ENCODE measurements at places on chromosomes 7 and 10.

DNA sequence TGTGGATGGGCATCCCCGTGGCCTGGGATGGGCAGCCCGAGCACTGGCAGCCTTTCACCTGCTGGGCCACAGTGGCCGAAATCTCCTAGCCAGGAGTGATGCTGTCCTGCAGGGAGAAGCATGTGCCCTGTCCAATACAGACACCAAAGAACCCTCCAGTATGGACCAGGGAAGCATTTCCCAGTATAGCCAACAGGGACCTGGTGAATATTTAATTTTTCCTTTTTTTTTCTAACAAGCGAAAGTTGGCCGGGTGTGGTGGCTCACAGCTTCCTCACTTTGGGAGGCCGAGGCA lies 11.0 kb downstream of the IMPDH1 start:
- DNase-seq, result no peak

DNA sequence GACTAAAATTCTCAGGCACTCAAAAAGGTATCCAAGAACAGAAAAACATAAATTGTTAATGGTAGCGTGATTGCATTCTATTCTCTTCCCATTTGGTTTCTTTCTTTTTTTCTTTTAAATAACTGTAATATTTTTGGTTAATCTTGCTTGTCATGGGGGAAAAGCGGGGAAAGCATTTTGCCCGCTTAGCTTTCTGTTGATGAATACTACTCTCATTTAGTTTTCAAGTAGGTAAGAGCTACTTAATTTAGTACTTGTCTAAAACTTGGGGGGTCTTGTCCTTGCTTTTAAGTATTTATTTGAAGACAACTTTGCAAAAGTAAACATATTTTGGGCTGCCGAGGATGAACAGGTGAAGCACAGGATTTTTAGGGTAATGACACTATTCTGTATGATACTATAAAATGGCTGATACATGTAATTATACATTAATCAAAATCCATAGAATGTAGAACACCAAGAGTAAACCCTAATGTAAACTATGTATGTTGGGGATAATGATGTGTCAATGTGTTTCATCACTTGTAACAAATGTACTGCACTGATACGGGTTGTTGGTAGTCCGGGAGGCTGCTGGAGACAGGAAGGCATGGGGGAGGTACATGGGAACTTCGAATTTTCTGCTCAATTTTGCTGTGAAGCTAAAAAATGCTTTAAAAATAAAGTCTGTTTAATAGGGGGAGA lies 1.7 kb downstream of the TES start:
- no peak for DNase-seq

DNA sequence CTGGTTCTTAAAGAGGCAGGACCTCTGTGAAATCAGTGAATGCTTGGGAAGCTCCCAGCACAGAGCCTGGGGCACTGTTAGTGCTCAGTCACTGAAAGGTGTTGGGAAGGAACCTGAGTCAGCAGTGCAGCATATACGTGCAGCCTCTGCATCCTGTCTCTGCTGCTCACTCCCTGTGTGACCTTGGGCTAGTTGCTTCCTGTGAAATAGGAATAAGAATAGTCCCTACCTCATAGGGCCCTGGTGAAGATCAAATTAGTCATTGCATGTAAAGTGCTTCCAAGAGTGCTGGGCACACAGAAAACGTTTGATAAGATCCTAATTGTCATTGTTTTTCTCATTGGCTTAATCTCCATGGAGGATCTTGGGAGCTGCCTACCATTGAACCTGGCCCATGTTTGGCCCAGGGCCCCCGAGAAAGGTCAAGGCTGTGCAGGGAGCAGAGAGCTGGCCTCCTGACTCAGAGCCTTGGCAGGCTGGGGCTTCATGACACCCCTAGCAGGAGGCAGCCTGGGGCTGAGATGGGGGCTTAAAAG lies 73.3 kb upstream of the COL13A1 start:
- DNase-seq, result no peak

DNA sequence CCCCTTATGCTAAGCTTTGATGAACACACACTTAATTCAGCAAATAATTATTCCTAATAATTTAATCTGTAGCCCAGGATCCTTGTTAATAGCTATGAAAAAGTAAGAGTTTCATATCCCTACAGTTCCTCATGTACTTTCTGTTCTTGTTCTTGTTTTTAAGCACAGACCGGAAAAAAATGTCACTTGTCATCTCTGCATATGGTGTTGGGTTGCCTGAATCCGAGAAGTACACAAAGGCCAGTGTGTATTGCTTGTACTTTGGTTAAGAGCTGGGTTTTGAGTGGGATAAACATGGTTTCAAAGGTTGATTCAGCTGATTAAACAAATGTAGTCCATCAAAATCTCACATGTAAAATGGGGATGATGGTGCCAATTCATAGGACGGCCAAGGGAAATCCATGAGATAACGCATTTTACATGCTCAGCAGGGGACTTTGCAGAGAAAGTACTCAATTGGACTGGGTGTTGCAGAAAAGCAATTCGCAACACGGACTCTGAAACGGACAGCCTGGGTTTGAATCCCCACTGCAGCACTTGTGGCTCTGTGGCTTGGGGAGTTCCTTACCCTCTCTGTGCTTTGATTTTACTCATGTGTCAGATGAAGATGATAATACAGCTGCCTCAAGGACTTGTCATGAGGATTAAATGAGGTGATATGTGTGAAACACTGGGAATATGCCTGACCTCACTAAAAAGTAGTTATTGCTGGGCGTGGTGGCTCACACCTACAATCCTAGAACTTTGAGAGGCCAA lies 71.7 kb downstream of the MAP3K8 start:
- no peak for DNase-seq

GRCh38 chr7:29447828-29448227 lies 115.8 kb upstream of the PRR15 start:
- no peak for DNase-seq

GRCh38 chr10:28962768-28963167 lies 285.4 kb downstream of the BAMBI start:
- no peak for DNase-seq

GRCh38 chr10:92787557-92788152 lies 60.7 kb upstream of the EXOC6 start:
- DNase-seq, result peak; percentile 5

- DNase-seq, result no peak
Observed at GRCh38 chr7:106812027-106812643, 52.9 kb upstream of the PIK3CG start.

DNA sequence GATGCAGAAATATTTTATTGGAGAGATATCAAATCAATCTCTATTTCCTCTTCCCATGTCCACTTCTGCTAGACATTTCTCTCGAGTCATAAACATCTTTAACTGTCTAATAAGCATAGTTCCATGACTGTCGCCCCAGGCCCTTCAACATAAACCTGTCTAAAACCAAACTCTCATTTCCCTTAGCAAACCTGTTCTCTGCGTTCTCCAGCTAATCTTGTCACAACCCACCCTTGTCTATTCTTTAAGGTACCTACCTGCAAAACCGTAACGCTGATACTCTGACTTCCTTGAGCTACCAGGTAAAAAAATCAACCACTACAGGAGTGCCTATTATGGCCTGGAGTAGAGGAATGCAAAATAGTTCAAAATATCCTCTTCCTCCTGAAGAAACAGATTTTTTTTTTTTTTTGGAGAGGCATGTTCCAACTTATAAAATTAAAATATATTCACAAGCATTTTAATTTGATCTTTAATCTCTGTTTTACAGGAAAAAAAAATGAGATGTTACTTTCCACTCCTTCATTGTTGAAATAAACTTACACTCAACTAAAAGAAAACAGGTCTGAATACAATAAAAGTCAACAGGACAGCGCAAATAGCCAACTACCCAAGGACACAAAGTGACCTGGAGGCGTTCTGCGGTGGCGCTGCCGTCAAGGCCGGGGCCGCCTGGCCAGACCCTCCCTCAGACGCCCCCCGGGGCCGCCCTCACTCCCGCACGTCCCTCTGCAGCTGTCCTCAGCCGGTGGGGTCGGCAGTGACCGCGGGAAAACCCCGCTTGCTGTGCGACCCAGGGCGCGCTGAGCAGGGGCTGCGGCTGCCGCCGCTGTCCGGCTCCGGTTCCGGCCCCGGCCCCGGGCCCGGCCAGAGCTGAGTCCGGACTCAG lies 765 bp downstream of the SLC25A40 start:
- DNase-seq, result no peak

- no peak for DNase-seq
Observed at GRCh38 chr7:30934225-30934624, 22.6 kb downstream of the AQP1 start.

DNA sequence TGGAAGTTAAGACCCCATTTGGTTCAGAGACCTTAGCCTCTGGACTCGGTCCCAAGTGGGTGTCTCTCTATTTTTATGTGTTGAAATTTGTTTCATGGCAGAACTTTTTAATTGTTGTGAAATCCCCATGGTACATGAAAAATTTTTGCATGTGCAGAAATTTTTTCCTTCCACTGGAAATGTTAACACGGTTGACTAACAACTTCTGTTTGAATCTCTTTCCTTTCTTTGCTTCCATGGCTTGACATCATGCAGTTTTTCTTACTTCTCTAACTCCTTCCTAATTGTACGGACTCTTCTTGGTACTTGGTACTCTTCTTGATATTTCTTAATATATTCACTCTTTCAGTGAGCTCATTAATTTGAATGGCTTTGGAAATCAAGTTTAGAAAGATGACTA lies 18.3 kb downstream of the MDFIC start:
- no peak for DNase-seq

- no peak for DNase-seq
Observed at GRCh38 chr10:101273741-101274140, 44.5 kb upstream of the LBX1 start.

- no peak for DNase-seq
Observed at GRCh38 chr7:124084024-124084423, 51.2 kb upstream of the TMEM229A start.

GRCh38 chr10:23834091-23834490 lies 374.8 kb upstream of the KIAA1217 start:
- no peak for DNase-seq

DNA sequence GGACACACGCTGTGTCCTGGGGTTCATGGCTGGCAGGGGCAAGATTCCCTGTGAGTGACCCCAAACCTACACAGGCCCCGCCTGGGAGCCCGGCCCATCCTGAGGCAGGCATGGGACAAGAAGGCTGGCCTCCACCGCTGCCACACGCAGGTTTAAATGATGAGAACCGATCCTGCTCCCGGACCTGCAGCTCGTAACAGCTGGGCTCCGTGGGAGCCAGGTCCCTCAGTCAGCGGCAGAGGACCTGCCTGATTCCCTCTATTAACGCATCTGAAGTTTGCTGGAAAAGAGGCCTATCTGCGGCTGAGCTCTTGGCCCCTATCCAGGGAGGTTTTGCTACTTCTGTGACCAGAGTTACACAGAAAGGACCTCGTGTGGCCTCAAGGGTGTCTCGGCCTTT lies 112.3 kb downstream of the VIPR2 start:
- no peak for DNase-seq

GRCh38 chr10:13448216-13448615 lies 80.6 kb downstream of the BEND7 start:
- DNase-seq, result no peak

DNA sequence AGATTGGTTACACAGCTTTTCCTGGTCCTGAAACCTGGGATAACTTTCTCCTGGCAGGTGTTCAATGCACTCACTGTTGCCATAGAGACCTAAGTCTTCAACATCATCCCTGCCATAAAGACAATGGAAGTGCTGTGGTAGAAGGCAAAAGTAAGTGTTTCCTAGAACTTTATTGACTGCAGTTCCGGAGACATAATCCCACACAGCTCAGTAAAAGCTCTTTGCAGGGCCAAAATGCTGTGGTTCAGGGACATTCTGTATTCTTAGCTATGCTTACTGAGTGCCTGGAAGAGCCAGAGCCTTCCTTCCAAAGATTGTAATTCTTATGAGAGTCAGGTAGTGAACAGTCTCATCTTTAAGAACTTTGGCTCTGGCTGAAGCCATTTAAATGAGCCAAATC lies 5.3 kb downstream of the WIPF3 start:
- DNase-seq, result no peak

DNA sequence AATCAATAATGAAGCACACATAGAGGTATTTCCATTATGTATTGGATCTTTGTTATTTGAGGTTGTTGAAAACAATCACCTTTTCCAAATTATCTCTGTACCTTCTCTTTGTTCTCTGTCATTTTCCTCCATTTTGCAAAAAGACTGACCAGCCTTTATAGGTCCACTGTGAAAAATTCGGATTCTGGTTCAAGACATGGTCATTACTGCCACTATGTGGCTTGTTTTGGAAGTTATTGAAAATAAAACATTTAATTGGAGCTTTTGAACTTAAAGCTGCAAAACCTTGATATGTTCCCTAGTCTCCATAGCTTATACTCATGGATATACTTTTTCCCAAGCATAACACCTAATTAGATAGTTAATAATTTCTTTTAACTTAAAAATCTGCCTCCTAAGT lies 1094.4 kb downstream of the NRG3 start:
- no peak for DNase-seq

DNA sequence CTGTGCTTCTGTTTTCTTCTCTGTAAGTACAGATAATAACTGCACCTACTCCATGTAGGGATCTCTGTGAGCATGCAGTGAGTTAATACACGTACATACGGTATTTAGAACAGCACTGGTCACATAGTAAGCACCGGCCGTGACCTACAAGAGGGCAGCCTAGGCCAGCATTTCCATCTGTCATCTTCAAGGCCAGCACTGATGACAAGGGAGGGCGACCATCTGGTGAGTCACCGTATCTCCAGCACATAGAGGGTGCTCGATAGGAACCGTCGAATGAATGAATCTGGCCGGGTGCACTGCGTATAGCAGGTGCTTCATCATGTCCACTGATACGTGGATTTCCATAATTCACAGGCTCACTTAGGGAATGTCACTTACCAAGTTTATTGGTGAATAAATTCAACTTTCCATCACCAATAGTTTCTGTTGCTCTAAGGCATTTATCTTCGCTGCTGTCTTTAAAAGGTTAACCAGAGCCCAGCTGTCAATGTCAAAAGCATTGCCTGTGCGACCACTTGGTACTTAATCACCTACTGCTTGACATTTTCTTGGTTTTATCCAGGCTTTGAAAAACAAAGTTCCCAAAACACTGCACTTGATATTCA lies 8.3 kb downstream of the NOD1 start:
- DNase-seq, result no peak

GRCh38 chr7:157293413-157293788 lies 43.4 kb upstream of the DNAJB6 start:
- no peak for DNase-seq

DNA sequence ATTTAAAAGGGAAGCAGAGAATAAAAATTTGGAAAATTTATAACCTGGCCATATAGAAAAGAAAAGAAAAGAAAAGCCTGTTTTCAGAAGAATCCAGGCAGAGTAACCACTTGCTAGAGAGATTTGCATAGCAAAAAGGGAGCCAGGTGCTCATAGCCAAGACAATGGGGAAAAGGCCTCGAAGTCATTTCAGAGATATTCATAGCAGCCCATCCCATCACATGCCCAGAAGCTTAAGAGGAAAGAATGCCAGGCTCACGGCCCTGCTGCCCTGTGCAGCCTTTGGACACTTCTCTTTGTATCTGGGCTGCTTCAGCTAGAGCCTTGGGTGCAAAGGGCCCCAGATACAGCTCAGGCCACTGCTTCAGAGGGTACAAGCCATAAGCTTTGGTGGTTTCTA lies 159.8 kb downstream of the CCDC7 start:
- no peak for DNase-seq

DNA sequence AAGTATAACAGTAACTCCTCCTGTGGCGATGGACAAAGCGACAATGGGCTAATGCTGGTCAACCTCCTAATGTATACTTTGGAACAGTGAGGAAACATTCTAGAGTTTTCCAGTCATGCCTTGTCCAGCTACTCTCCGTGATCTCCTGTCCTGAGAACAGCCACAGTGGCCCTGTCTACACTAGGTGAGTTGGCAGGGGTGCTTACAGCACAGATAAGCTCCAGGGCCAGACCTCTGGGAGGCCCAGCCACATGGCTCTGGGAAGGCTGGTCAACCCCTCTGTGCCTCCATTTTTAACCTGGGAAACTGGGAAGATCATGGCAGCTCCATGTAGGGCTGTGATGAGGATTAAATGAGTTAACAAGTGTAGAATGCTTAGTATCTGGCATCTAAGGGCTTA lies 57.0 kb downstream of the CLEC2L start:
- no peak for DNase-seq
